Aorta (tissue), 5 donors: ENCODE measurements at places on chromosomes 2 and 18. TPM values are rescaled to one million over a fixed set of nuclear protein-coding genes. Genes with fewer than 3 reads are reported as not detected.

DNA sequence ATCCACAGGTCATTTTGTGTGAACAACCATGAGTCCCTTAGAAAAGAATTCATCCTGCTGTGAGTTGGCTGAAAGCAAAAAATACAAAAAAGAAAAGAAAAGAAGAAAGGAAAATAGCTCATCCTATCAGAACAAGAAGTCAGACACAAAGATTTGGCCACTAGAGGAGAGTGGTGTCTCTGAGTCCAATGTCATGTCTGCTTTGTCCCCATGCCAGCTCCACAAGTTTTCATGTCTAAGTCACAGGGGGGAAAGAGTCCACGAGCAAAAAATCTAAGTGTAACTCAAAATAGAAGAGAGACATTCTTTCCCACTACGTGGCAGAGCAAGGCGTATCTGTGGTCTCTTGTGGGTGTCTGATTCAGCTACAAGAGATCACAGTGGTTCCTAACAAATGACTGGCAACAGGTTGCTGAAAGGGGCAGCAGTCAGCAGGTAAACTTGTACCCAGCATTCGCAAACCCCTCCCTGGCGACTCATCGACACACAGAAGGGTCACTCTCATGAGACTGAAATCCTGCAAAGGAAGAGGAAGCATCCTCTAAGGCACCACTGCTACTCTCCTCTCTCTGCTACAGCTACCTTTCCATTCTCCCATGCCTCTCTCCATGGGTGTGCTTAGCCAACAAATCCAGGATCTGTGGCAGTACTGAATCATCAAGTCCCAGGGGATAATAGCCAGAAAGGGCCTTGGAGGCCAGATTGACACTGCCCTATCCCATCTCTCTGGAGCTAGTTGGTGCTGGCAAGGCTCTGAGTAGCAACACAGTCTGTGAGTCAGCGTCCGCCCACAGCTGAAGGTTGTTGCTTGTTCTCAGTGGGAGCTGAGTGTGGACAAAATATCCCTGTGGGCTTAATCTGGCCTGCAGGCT lies 123.0 kb upstream of the SLC39A10 start:
- peaks cover 3% of the 10 kb centered on the region for H3K4me1 ChIP-seq
- peak; percentile 91 for DNase-seq
- H3K27me3 ChIP-seq: no peaks in the 10 kb centered on the region
- H3K27ac ChIP-seq: peak overlapping the region; percentile 76
- no peaks in the 10 kb centered on the region for H3K36me3 ChIP-seq
- H3K4me3 ChIP-seq: no peak overlapping the region

The ALPI gene
- not detected for total RNA-seq

The FAP gene
- 65.8 TPM for total RNA-seq

GRCh38 chr2:197297266-197297665 lies 13.3 kb downstream of the ANKRD44 start:
- H3K27ac ChIP-seq: no peak overlapping the region
- no peaks in the 10 kb centered on the region for H3K36me3 ChIP-seq
- DNase-seq: no peak
- H3K27me3 ChIP-seq: no peaks in the 10 kb centered on the region

DNA sequence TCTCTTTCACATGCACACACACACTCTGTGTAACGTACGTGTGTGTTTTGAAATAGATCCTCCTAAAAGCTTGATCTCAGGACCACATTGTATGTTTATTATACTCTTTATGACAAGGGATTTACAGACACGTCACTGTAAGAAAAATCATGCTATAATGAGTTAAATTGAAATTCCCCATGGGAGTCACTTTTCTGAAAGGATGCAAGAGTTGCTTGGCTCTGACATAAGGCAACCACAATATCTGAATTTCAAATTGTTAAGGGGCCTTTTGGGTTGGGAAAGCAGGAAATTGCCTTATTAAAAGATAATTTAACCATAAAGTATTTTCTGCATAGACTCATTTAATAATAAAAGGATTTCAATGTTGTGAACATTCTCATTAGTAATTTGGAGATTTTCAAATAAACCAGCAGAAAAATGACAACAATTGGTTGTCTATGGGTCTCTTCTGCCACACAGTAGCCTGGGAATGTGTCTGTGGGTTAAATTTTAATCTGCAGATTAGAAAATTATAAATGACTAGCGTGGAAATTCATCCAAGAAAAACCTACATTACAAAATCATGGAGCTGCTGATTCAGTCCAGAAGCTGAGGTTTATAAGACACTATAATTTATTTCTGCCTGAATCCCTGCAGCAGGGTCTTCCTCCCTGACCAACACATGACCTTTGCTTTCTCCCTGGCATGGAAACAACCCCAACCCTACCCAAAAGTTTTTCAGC lies 75.9 kb upstream of the PID1 start:
- no peak overlapping the region for H3K4me3 ChIP-seq
- no peak overlapping the region for H3K27ac ChIP-seq
- H3K4me1 ChIP-seq: peaks cover 4% of the 10 kb centered on the region
- peaks cover under 1% of the 10 kb centered on the region for H3K36me3 ChIP-seq
- H3K27me3 ChIP-seq: no peaks in the 10 kb centered on the region

DNA sequence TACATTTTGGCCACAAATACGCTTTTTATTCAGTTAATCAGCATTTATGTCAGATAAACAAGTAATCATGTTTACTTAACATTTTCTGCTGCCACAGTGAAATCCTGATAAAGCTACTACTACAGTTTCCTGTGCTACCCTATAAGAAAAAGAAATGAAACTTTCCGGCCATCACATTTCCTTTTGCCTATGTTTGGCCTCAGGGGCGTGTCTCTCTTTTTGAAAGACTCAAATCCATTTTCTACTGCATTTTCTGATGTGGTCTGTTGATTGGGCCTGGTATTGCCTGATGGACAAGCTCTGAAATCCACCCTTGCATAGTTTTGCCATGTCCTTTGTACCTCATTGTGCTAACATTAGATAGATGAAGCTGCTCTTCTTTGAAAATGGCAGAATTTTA lies 152.6 kb downstream of the AGPS start:
- H3K36me3 ChIP-seq: no peaks in the 10 kb centered on the region
- no peak for DNase-seq
- H3K27ac ChIP-seq: no peak overlapping the region
- H3K4me3 ChIP-seq: no peak overlapping the region
- no peaks in the 10 kb centered on the region for H3K4me1 ChIP-seq

GRCh38 chr18:23324056-23324811 lies 128.9 kb upstream of the RIOK3 start:
- H3K27ac ChIP-seq: no peak overlapping the region
- H3K4me3 ChIP-seq: no peak overlapping the region
- DNase-seq: no peak
- no peaks in the 10 kb centered on the region for H3K27me3 ChIP-seq

DNA sequence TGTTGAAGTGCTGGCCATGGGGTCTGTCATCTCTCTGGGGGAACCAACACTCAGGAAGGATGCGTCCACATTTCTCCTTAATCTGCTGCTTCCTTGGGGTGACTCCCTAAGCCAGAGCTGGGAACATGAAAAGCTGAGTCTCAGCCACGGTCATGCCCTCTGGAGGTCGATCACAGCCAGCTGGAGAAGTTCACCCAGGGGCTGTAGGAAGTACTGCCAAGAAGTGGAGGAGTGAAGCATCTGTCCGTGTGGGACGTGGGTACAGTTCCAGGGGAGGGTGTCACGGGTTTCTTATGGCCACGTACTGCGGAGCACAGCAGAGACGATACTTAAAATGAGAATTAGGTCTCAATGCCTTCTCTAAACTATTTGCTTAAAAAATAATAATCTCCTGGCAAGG lies 42.4 kb upstream of the IGFBP2 start:
- no peak overlapping the region for H3K27ac ChIP-seq
- no peaks in the 10 kb centered on the region for H3K4me1 ChIP-seq
- no peak overlapping the region for H3K4me3 ChIP-seq
- no peaks in the 10 kb centered on the region for H3K36me3 ChIP-seq

DNA sequence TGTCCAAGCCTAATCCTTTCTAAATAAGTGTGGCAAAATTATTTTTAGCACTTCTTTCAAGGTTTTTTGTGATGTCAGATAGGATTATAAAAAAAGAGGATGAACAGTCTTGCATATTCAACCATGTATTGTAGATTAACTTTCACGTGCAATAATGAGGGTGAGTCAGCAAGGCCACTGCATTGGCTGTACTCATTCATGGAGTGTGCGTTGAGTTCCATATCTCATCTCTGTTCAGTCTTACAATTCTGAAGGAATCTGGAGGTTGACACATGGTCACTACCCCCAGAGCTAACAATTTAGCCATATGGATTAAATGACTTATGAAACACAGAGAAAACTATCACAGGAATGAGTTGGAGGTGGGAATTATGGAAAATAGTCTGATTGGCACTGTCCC lies 810.5 kb downstream of the SLC4A3 start:
- DNase-seq: no peak
- no peak overlapping the region for H3K4me3 ChIP-seq
- H3K36me3 ChIP-seq: no peaks in the 10 kb centered on the region

DNA sequence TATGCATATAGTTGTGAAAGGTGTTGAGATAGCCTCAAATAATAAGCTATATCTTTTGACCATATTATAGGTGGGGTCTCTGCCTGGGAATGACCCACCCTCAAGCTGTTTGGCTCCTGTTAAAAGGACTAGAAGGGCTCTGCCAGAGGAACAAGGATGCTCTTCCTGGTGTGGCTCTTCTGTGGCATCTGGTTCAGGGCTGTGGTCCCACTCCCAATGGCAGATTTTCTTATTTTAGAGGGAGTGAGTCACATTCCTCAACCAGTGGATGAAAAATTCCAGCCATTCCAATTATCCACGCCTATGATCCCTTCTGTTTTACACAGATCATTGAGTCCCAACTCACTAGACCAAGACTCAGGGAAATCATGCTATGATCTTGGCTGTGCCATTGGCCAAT lies 119.9 kb downstream of the PARD3B start:
- H3K4me1 ChIP-seq: no peaks in the 10 kb centered on the region
- no peak overlapping the region for H3K4me3 ChIP-seq
- no peak for DNase-seq
- no peak overlapping the region for H3K27ac ChIP-seq

DNA sequence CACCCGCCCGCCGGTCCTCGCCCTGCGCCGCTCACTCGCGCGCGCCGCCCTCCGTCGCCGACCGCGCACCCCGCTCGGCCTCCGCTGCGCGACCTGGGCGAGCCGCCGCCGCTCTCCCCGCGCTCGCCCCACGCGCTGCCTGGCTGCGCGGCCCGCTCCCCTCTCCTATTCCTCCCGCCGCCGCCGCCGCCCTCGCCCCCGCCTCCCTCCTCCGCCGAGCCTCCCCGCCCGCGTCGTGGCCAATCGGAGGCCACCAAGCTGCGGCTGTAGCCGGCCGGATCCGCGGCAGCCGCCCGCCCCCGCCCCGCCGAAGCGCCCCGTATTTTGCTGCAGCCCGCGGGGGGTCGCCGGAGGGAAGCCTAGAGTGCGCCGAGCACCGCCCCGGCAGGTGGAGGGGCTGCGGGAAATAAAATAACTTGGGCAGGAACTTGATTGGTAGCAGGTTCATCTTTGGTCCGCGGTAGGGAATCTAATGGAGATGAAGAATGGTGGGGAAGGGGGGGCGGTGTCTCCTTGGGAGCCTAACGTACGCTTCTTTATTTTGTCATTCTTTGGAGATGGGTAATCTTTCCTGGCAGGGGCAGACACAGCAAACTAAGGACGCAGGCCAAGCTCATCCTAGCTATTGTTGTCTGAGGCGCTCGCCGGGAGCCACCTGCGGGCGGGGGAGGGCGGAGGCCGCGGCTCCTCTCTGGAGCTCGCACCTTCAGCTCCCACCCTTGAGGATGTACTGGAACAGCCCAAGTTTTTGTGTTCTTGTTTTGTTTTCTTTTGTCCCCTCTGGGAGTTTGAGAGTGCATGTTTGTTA lies 1.1 kb upstream of the CDH2 start:
- H3K4me1 ChIP-seq: no peaks in the 10 kb centered on the region
- H3K27me3 ChIP-seq: no peaks in the 10 kb centered on the region
- no peaks in the 10 kb centered on the region for H3K36me3 ChIP-seq
- DNase-seq: peak; percentile 83
- H3K27ac ChIP-seq: peak overlapping the region; percentile 25
- peak overlapping the region; percentile 81 for H3K4me3 ChIP-seq

The DSG1 gene
- total RNA-seq: not detected

The CRYGD gene
- not detected for total RNA-seq

GRCh38 chr2:31933066-31933465 lies 77.7 kb downstream of the MEMO1 start:
- H3K36me3 ChIP-seq: peaks cover 2% of the 10 kb centered on the region
- H3K27me3 ChIP-seq: no peaks in the 10 kb centered on the region
- no peaks in the 10 kb centered on the region for H3K4me1 ChIP-seq

DNA sequence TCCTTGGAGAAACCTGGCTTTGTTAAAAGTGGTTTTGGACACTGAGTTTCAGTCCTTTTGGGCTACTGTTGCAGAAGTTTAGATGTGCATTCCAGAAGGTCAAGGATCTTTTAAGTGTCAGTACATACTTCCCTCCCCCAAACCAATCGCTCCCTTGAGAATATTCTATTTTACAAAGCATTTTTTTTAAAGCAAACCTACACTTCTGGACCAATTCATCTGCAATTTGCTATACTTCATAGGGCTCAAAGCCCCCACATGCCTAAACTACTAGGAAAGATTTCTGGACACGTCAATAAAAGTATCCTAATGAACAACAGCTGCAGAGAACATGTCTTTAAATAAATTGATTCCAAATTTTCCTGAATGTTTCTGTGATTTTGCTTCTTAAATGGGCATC lies 157.6 kb downstream of the RDH14 start:
- H3K36me3 ChIP-seq: no peaks in the 10 kb centered on the region
- no peak for DNase-seq
- no peak overlapping the region for H3K4me3 ChIP-seq
- no peaks in the 10 kb centered on the region for H3K4me1 ChIP-seq
- no peak overlapping the region for H3K27ac ChIP-seq
- no peaks in the 10 kb centered on the region for H3K27me3 ChIP-seq

The TMEM169 gene
- total RNA-seq: 0.72 TPM

DNA sequence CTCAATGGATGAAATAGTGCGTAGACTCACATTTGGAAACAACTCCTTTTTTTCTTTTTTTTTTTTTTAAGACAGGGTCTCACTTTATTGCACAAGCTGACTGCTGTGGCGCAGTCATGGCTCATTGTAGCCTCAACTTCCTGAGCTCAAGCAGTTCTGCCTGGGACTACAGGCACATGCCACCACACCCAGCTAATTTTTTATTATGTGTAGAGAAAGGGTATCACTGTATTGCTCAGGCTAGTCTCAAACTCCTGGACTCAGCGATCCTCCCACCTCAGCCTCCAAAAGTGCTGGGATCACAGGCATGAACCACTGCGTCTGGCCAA lies 17.4 kb downstream of the HAT1 start:
- no peak overlapping the region for H3K27ac ChIP-seq
- no peaks in the 10 kb centered on the region for H3K36me3 ChIP-seq
- no peaks in the 10 kb centered on the region for H3K27me3 ChIP-seq
- no peak for DNase-seq
- no peak overlapping the region for H3K4me3 ChIP-seq

- H3K27me3 ChIP-seq: no peaks in the 10 kb centered on the region
- no peaks in the 10 kb centered on the region for H3K36me3 ChIP-seq
- no peaks in the 10 kb centered on the region for H3K4me1 ChIP-seq
These were observed 127.4 kb upstream of the ZSWIM2 start for GRCh38 chr2:186976329-186976728.

DNA sequence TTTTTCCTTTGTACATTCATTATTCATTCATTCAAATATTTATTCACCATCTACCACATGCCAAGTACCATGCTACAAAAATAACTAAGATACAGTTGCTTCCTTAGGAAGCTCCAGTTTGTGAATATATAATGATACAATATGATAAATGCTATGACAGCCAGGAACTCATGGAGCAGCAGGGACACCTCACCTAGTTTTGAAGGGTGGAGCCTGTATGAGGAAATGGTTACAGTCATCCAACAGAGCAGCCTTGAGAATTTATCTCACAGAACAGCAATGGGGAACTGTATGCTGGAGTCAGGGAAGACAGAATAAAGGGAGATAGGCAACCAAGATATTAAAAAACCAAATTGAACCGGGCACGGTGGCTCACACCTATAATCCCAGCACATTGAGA lies 124.0 kb downstream of the OSBPL1A start:
- H3K27me3 ChIP-seq: no peaks in the 10 kb centered on the region
- no peaks in the 10 kb centered on the region for H3K4me1 ChIP-seq
- DNase-seq: no peak
